GM23248 (cell line): ENCODE measurements at places on chromosomes 6 and 20. TPM values are rescaled to one million over a fixed set of nuclear protein-coding genes. Genes with fewer than 3 reads are reported as not detected.

DNA sequence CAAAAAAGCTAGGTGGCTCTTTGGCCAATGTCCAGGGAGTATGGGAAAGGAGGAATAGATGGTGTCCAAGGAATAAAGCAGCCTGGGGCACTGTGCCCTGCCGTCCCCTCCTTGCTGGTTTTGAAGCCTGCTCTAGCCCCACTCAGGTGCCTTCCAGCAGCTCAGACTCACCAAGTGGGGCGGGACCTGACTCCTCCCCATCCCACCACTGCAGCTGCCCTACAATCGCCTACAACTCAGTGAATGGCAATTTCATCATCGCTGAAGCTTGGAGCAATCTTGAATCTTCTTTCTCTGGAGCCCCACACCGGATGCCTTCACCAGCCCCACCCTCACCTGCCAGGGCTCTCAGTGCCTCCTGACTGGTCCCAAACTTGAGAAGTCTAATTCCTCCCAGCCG lies 56.4 kb upstream of the NXT1 start:
- DNase-seq = no peak

DNA sequence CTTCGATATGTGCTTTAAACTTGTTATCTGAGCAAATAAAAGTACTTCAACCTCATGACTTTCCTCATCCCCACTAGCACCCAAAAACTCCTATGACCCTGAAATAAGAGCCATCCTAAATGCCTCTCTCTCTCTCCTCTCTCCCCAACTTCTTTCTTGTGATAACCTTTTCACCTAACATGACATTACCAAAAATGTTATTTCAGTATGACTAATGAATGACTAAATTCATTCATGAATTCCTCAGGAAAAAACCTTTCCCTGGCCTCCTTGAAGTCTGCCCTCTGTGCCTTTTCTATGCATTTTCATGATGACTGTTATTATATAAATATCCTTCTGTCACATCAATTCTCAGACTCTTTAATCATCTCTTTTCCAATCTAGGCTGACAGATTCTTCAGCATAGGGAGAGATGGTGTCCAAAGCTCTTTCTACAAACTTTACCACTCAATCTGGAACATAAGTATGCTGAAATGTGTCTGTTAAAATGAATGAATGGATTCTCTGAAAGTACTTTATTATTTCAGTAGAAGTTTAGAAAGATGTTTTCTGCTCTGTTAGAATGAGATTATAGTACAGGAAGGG lies 114.3 kb upstream of the GGTLC1 start:
- DNase-seq = peak; percentile 26

DNA sequence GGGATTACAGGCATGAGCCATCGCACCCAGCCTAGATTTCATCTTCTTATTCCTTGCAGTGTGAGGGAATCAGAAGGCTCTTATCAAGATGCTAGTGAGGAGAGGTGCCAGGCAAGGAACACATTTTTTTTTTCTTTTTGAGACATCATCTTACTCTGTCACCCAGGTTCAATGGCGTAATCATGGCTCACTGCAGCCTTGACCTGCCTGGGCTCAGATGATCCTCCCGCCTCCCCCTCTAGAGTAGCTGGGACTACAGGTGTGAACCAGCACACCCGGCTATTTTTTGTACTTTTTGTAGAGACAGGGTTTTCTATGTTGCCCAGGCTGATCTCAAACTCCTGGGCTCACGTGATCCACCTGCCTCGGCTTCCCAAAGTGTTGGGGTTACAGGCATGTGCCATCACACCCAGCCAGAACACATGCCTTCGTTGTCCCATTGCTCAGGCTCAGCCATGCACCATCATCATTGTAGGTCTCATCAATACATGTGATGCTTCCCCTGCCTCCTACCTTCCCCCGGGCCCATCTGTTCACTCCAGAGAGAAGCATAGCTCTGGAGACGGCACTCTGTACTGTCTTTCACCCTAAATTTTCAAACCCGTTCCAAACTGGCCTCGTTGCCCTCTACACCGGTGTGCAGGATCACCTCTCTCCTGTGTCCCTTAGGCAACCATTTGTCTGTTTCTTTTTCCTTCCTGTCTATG lies 10.1 kb downstream of the FLOT1 start:
- DNase-seq = no peak

- no peak for DNase-seq
These were observed 372.2 kb upstream of the RNF217 start for GRCh38 chr6:124590001-124590400.

GRCh38 chr6:79989641-79990040 lies 14.8 kb upstream of the TTK start:
- no peak for DNase-seq

DNA sequence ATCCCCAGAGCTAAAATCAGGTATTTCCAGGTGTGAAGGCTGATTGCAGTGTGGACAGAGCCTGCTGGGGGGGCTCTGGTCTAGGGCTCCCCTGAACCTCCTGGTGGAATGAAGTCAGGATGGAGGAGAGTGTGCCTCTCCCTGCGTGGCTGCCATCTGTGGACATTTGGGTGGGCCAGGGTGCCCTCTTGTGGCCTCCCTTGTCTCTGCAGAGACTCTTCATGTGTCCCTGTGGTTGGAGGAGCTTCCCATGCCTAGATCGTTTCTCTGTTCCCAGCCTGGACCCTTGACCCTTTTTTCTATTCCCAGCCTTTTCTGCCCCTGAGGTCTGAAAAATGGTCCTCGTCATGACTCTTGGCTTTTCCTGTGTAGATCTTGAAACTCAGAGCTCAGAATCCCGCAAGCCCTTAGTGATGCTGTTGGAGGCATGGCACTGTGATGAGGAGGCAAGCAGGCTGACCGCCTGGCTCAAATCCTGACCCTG lies 9.9 kb upstream of the PSMF1 start:
- peak; percentile 71 for DNase-seq

- no peak for DNase-seq
These were observed 18.3 kb upstream of the GTSF1L start for GRCh38 chr20:43744966-43745730.

DNA sequence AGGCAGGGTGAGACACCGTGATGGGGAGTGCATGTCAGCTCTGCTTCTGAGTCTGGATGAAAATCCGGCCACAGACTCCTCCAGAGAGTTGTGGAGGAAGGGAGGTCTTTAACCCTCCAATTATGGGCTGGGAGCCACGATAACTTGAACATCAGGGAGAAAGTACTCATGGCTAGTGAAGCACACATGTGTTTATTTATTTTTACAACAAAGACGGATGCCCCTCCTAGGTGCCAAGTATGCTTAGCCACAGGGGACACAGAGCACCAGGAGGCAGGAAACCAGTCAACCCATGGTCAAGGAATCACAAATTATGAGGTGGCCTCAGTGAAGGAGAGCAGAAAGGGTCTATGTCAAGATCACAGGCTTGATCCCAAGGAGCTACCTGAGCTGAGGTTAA lies 54.1 kb downstream of the ZNF217 start:
- no peak for DNase-seq

Gene CHRNA4
- not detected in 2 replicates for total RNA-seq

Gene TMEM74B
- 0.43 TPM in 1 of 2 replicates, not detected in the other for total RNA-seq

Gene HDGFL1
- not detected in 2 replicates for total RNA-seq

Gene GJA1
- total RNA-seq = 237 and 248 TPM in 2 replicates

Gene ABT1
- total RNA-seq = 10.9 and 12.9 TPM in 2 replicates

Gene SLC39A7
- total RNA-seq = 126 and 147 TPM in 2 replicates

Gene TBX18
- 13.5 and 16.2 TPM in 2 replicates for total RNA-seq
